Activated CD4-positive, alpha-beta T cell treated with anti-CD3 and anti-CD28 coated beads, Interleukin-2, amount 10 ng/mL, durations not matched to agents 7 days and 5 days (primary cell): ENCODE measurements at places on chromosomes 11 and 22.

DNA sequence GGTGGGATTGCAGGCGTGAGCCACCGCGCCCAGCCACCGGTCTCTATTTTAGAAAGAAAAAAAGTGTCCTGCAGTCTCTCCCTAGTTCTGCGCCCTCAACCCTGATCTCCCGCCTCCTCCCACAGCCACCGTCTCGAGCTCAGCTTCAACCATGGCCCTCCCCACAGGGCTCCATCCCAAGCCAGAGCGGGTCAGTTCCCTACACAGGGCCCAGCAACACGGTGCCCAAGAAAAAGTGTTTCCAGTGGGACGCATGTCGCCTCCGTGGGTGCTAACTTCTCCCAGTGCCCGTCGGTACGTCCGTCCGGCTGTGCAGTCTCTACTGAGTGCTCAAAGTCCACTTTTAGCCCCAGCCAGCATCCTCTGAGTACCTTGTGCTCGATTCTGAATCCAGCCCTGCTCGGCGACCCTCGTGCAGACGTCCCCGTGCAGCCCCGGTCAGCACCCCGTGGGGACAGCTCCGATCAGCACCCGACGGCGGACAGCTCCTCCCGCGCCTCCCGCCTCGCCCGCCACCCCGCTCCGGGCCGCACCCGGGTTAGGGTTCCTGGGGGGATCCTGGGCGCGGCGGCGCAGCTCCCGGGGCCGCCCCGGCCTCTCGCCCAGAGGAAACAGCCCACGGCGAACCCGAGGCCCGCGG is 657 bp upstream of the MAPK8IP2 start:
- peak; percentile 74 for DNase-seq

DNA sequence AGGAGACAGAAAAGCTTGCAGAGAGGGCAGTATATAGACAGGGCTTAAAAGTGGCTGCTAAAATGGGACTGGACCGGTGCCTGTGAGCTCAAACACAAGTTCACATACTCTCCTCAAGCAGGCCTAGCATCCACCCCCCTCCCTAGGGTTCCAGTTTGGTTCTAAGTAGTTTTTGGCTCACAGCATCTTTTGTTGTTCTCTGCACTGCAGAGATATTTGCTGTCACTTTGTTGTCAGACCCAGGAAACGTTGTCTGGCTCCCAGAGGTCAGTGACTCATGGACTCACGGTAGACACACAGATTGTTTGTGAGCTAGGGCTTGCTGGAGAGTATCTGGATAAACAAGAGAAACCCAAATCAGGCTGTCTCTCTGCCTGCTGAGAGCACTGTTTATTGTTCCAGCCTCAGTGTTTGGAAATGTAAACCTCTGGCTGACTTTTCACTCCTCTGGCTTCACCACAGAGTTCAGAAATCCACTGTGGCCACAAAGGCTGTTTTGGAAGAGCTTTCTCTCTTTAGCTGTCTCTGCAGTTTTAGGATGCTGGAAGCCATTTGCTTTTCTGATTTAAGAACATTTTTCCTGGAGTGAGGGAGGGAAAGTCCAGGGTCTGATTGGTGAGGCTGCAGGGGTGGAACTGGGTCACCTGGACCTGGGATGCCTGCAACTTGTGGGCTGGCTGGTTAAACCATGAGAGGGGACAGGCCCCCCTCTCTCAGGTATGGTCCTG is 303.7 kb upstream of the PLET1 start:
- DNase-seq = no peak

- no peak for DNase-seq
These were observed 29.3 kb downstream of the DMC1 start for GRCh38 chr22:38540701-38541100.

DNA sequence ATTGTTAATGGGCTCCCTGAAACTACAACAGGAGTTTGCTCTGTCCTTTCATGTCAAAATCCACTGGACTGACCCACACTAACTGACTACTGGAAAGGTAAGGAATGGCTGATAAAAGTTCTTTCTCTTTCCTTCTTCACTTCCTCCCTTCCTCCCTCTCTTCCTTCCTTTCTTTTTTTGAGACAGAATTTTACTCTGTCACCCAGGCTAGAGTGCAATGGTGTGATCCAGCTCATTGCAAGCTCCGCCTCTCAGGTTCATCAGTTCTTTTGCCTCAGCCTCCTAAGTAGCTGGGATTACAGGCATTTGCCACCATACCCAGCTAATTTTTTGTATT is 85.2 kb downstream of the IGLL1 start:
- DNase-seq = no peak

DNA sequence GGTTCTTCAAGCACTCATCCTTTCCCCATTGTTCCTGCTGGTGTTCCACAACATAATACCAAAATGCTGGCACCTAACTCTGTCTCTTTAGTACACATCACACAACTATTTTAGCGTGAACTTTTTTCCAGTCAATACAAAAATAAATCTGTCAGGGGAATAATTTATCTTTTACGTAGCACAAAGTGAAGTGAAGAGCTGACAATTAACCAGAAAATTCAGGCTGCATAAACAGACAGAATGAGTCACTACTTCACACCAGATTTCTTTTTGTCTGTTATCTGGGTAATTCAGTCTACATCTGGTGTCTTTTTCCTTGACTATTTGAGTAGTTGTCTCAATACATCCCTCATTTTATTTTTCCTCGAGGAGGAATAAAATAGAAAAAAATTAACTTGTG is 7.9 kb upstream of the ETS1 start:
- no peak for DNase-seq

- DNase-seq = no peak
These were observed 56.1 kb downstream of the APOL3 start for GRCh38 chr22:36104435-36104834.

GRCh38 chr11:13039126-13039525 is 30.0 kb downstream of the RASSF10 start:
- no peak for DNase-seq

GRCh38 chr11:57196596-57196995 is 14.8 kb downstream of the LRRC55 start:
- no peak for DNase-seq

- DNase-seq = no peak
These were observed 12.5 kb downstream of the CHID1 start for GRCh38 chr11:898143-898511.

- peak; percentile 58 for DNase-seq
These were observed 56.8 kb downstream of the CD6 start for GRCh38 chr11:61028135-61028729.

GRCh38 chr11:128021349-128022006 is 565.9 kb downstream of the ETS1 start:
- no peak for DNase-seq

DNA sequence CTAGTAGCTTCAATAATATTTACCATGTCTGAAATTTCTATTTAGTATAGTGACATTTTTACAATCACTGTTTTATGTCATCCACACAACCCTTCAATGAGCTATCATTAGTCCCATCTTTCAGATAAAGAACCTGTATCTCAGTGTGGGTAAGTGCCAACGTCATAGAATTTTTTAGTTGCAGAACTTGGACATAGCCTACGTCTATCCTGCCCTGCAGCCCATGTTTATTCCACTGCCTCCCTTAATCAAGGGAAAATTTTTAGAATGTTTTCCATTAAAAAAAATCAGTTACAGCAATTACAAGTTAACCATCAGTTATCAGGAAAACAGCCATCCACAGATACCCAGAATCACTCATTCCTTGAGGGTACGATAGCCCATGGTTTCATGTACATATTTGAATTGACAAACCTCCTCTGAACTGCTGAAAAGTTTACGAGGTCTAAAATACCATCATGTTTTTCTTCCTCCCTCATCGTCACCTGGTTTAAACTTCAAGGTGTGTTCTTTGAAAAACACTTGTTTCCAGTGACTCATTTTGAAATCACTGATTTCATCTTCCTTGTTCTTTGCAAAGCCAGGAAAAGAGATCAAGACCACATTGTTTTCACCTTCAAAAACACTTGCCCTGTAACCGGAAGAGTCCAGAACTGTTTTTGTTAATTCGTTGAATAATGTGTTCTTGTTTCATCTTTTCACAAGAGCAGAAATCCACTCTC is 100.9 kb downstream of the FAM76B start:
- DNase-seq = peak; percentile 48

- no peak for DNase-seq
These were observed 16.2 kb downstream of the ATG13 start for GRCh38 chr11:46633291-46634217.

DNA sequence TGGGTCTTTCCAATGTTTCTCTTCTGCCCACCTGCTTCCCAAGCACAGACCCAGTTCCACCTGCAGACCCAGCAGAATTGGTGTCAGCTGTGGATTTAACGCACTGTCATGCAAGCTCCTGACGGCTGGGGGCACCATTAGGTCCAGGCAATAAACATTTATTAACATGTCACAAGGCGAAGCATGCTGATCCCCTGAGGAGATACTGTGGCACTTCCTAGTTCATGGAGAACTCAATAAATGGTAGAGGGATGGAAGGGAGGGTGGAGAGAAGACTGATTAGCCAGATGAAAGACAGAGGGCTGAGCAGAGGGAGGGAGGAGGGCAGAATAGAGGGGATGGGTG is 68.3 kb upstream of the TSPAN18 start:
- DNase-seq = peak; percentile 27

DNA sequence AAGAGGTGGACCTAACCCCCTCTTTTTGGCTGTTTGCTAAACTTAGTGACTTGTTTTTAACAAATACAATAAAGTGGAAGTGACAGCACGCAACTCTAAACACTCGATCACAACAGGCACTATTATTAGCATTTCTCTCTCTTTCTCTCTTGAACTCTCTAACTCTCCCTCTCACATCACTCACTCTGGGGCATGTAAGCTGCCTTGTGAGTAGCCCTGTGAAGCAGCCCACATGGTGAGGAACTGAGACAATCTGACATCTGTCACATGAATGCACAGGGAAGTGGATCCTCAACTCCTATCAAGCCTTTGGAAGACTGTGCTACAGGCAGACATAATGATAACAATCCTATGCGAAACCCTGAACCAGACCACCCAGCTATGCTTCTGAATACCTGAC is 609.0 kb upstream of the CNTN5 start:
- DNase-seq = no peak

DNA sequence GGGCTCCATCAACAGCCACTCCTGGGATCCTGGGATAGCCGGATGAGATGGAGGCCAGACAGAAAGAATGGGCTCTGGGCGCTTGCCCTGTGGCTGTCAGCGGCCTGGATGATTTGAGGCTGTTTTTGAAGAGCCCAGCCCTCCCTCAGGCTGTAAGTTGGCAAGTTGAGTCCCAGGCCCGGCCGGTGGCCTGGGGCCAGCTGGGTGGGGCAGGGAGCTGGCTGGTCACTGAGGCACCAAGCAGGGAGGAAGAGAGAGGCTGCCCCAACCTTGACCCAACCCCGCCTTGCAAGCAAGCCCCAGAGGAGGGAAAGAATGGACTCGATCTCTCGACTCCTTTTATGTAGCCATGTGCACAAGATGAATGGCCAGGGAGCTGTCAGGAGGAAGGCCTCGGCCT is 34.9 kb downstream of the RIBC2 start:
- DNase-seq = no peak

- no peak for DNase-seq
These were observed 53.9 kb upstream of the RCE1 start for GRCh38 chr11:66789097-66789890.

DNA sequence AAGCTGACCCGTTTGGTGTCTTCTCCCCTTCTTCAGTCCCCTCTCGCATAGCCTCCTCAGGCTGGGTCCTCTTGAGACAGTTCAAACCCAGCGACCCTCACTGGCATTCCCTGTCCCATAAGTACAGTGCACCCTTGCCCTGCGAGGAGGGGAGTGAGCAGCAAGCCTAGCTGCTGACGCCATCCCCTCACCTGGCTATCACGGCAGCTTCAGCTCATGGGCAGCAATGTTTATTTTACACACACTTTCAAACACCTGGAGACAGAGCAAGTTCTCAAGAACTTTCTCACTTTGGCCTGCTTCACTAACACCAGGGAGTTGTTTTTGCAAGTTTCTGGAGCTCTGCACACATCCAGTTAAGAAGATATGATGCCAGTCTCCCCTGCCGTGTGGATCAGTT is 189.6 kb upstream of the E2F8 start:
- DNase-seq = no peak

DNA sequence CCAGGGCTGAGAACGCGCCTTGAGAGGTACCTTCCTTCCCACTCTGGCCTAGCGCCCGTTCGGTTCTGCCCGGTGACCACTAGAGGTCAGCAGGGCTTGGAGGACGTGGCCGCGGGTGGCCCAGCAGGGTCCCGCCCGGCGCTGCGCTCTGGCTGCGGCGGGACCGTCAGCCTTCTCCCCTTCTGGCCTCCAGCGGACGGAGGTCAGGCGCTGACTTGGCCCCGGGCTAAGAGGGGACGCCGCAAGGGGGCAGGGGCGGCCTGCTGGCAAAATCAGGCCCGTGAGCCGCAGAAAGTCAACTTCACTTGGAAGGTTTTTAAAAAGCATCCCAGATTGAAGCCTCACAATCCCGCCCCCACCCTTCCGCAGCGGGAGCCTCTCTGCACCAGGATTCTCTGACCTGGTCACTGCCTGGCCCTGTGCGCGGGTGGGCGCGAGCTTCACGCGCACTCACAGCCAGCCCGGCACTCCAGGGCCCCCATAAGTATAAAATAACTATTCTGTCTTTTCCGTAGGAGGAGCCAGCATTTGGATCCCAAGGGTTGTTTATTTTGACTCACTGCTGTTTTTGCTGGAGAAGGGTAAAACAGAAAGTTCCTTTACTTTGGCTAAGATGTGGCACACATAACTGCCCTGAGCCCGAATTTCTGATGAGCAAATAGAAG is 23.2 kb upstream of the ZBTB16 start:
- DNase-seq = peak; percentile 51

GRCh38 chr22:23389271-23390071 is 190.6 kb downstream of the IGLL1 start:
- DNase-seq = no peak
